ENCODE measurements at places on chromosomes 5 and 9.

GRCh38 chr9:36798350-36799065 lies 225.8 kb downstream of the MELK start:
- no peak for DNase-seq

DNA sequence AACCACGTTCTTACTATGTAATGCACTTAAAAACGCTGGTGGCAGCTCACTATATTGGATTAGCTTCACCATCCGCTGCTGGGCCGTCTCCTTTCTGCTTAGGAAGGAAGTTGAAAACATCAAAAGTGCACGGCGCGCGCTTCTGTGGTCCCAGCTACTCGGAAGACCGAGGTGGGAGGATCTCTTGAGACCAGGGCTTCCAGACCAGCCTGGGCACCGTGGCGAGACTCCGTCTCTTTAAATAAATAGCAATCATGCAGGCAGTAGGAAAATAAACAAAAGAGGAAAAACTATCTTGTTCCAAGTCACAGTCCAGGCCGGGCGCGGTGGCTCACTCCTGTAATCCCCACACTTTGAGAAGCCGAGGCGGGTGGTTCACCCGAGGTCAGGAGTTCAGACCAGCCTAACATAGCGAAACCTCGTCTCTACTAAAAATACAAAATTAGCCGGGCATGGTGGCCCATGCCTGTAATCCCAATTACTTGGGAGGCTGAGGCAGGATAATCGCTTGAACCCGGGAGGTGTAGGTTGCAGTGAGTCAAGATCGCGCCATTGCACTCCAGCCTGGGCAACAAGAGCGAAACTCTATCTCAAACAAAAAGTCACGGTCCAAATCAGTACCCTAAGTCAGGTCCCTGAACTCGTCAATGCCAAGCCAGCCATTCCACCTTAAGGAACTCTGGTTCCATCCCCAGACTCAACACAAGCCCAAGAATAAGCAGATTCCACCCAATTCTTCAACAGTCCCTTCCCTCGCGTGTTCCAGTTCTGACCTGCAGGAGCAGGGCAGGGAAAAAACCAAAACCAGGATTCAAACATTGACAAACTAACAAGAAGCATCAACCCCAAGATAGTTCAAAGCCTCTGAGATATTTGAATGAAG lies 1.0 kb upstream of the GOLGA1 start:
- peak; percentile 52 for DNase-seq

- no peak for DNase-seq
Observed at GRCh38 chr9:127178686-127179632, 56.5 kb upstream of the ANGPTL2 start.

- DNase-seq: no peak
Observed at GRCh38 chr5:67400752-67401151, 204.2 kb upstream of the CD180 start.

DNA sequence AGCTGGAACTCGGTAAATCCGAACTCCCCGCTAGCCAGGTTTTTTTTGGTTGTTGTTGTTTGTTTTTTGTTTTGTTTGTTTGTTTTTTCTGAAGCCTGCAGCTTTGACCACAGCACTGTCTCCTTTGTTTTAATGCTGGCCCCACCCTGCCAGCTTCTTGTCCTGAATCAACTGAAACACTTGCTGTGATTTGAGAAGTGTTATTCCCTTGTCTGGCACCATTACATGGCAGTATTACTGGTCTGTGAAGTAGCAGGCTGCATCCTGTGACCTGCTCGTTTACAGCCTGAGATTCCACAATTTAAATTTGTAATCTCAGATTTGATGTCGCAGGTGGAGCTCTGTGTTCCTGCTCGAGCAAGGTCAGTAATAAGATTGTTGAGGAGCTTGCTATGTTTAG lies 1.4 kb upstream of the SLC36A2 start:
- no peak for DNase-seq

GRCh38 chr5:136033848-136034247 lies 5.1 kb downstream of the TGFBI start:
- DNase-seq: no peak

DNA sequence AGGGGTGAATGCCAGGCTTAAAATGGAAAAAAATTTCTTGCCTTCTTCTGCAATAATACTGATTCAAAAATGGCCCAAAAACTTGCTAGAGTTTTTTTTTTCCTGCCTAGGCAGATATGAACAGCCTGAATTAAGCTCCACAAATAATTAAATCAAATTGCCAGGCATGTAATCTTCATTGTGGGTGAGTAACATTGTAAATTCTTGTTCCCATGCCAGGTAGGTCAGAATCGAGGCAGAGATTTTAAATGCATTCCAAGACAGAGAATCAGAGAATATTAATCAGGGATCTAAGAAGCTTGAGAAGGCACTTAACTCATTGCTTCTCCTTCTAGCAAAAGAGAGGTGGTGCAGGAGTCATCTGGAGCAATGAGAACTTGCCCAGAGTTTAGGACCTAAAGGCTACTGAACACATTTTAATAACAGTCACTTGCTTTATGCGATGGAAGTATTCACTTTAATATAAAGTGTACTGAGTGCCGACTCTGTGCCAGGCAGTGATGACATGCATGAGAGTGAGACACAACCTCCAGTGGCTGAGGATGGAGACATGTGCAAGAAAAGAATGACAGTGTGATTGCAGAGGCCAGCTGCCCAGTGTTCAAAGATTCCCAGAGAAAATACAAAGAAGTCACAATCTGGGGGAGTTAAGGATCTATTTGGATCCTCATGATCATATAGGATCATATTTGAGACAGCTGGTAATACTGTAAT lies 102.3 kb downstream of the APBA1 start:
- DNase-seq: no peak

DNA sequence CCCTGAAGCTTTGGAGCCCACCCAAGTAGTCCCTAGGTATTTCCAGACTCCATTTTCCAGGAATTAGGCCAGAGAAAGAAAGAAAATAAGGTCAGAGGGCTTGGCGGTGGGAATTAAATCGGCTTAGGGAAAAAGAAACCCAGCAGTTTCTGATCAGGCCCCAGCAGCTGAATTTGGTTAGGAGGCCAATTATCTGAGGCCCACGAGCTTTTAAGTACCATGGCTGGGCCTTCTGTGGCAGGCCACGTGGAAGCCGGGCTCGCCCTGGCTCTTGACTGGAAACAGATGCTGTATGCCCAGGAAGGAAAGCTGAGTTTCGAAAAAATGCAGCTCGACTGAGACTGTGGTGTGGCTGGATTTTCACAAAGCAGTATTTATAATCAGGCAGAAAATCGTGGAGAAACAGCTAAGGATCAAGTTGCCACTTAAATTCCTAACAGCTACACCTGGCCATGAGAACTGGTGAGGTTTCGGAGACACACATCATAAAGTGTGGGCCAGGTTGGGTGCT lies 75.1 kb upstream of the PANK3 start:
- DNase-seq: no peak

GRCh38 chr5:42621662-42622061 lies 135.0 kb upstream of the CCDC152 start:
- no peak for DNase-seq

DNA sequence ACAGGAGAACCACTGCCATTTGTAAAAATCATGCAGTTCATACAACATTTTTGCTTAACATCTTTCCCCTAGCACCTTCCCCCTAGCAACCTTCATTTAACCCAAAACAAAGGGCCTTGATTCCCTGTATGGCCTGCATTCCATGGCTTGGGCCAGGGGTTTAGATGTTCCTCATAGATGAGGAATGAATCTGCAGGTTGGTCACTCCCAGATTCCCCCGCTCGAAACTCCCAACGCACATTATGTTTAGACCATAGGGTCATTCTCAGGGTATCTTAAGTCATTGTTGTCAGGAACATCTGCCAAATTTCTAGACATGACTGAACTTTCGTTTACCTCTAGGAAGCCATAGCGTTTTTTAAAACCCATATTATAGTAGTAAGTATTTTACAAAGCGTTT lies 282.2 kb upstream of the VLDLR start:
- DNase-seq: no peak

DNA sequence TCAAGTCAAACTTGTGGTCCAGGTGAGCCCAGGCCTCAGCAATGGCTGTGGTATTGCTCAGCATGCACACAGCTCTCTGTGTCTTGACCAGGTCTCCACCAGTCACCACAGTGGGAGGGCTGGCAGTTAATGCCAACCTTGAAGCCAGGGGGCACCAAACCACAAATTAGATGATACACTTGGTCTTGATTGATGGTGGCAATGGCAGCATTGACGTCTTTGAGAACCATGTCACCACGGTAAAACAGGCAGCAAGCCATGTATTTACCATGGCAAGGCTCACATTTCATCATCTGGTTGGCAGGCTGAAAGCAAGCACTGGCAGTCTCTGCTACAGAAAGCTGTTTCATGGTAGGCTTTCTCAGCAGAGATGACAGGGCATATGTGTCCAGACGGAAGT lies 40.0 kb downstream of the NIM1K start:
- no peak for DNase-seq

GRCh38 chr9:112445196-112445595 lies 41.4 kb upstream of the KIAA1958 start:
- no peak for DNase-seq

DNA sequence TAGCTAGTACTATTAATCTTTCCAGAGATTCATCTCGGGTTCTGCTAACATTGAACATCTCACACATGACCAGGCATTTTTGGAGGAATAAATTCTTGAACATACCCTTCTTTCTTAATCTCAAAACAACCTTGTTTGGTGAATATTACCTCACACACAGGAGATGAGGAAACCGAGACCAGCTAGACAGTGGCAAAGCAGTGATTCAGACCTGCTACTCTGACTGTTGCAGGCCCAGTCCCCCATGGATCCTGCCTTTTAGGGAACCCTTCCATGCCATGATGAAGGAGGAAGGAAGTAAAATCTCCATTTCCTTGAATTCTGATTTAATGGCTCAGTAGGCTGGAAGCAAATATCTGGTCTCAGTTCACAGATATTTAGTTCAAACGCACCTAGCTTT lies 2.6 kb downstream of the PCSK5 start:
- DNase-seq: no peak

DNA sequence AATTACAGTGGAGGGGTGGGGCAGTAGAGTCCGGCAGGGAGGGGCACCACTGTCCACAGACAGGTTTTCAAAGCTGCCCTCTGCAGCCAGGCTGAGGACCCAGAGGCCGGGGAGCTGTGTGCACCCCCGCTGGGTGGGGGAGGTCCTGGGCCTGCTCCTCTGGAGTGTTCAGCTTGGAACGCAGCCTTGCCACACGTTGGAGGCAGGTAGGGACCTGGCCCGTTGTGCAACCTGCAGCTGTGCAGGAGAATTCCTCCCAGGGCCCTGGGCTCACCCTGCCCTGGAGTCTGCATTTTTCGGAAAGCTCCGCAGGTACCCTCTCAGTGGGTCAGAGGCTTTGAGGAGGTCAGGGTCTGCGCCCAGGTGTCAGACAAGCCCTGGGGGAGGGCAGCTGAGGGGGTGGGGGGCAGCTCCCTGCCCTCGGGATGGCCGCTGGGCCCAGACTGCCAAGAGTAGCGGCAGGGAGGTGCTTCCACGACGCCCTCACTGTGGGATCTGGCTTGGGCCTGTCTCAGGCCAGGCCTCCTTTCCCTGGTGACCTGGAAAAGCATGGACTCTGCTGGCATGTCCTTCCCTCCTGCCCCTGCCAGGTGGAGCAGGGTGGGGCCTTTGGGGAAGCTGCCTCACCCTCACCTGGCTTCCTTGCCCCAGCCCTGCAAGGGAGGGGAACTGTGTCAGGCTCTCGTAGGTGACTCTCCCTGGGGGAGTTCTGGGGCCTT lies 29.5 kb downstream of the RXRA start:
- DNase-seq: no peak

DNA sequence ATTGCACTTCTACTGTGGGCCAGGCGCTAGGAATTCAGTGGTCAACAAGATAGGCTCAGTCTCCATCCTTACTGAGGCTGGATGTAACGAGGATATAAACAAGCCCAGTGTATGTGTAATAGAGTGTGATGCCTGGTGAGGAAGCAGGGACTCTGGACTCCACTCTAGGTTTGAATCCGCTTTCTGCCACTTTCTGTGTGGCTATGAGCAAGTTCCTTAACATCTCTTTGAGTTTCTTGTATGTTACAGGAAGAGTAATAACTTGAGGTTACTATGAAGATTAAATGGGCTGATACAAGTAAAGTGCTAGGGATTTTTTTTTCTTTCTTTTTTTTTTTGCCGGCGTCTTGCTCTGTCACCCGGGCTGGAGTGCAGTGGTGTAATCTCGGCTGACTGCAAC lies 12.4 kb downstream of the DOCK2 start:
- DNase-seq: peak; percentile 34

GRCh38 chr9:22514871-22515270 lies 68.2 kb downstream of the DMRTA1 start:
- no peak for DNase-seq

DNA sequence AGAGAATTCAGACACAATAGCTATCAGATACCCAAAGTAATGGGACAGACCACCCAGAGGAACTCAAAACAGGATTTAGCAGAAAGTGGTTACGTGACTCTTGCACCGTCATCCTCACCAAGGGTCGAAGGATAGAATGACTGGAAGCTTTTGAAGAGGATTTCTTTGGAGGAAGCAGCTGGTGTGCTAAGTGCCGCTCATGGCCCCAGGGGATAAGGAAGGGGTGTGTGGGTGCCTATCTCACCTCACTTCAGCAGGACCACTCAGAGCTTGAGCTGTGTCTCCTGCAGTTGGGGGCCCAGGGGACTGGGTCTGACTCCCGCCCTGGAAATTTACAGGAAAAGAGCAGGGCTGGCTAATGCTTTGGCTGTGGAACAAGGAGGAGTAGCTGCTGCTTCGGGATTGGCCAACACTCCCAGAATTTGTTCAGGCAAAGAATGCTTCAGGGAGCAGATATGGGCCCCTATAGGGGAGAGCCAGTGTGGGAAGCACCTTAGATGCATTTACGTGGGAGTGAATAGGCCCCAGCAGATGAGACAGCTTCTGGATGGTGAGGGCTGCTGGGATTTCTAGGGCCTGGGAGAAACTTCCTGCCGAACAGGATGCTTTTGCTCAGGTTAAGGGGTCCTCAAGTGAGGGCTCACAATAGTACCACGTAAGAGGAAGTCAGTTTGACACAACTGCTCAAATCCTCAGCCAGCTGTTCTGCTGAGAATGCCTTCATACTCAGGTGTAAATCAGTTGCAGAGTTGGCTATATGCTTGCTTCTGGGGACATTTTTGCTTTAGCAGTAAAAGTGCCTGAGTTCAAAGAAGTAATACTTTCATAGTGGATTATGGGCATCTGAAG lies 29.1 kb upstream of the TOMM5 start:
- no peak for DNase-seq

- DNase-seq: no peak
Observed at GRCh38 chr9:107439991-107440456, 49.5 kb downstream of the KLF4 start.

DNA sequence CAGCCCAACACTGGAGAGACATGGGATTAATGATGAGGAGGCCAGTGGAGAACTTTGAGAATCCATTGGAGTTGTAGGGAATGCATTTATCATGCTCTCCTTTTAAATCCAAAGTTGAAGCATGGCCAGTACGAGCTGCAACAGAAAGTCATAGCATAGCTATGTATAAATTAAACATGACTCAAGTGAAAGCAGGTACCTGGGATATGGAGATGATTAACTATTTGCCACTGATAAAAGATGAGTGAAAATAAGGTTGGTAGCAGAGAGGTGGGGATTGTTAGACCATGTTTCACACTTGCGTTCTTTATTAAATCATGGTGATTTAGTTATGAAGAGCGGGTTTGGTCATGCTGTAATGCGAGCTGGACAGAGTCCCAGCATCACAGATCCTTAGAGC lies 189.6 kb downstream of the ARHGEF28 start:
- no peak for DNase-seq

All from CD8-positive, alpha-beta memory T cell (primary cell).